Karpas-422 (cell line): ENCODE measurements at places on chromosomes 6 and 20.

- DNase-seq = peak; percentile 86
- H3K4me3 ChIP-seq = no peak overlapping the region
- H3K36me3 ChIP-seq = no peaks in the 10 kb centered on the region
- peaks cover 3% of the 10 kb centered on the region; the same call in 1 of the 2 replicates for H3K4me1 ChIP-seq
- no peak overlapping the region for H3K27ac ChIP-seq
- no peaks in the 10 kb centered on the region for H3K27me3 ChIP-seq
Observed at GRCh38 chr6:12233693-12234571, 56.2 kb upstream of the EDN1 start.

DNA sequence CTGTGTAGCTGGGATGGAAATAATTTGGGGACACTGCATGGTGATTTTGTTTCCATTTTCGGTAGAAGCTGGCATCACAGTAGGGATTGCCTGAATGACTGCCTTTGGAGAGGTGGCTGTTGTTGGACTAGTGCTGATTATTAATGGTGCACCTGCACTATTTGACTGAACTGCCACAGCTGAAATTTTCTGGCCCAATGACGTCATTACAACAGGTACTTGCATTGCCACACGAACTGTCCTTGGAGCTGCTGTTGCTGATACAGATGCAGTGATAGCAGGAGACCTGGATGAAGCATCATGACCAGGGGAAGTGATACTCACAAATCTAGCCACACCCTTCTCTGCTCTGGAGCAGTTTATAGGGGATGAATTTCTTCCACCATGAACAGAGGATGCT lies 95.6 kb upstream of the FOXC1 start:
- no peaks in the 10 kb centered on the region for H3K36me3 ChIP-seq
- H3K4me1 ChIP-seq = no peaks in the 10 kb centered on the region
- H3K27me3 ChIP-seq = no peaks in the 10 kb centered on the region
- no peak overlapping the region for H3K27ac ChIP-seq

- H3K4me3 ChIP-seq = no peak overlapping the region
- no peak overlapping the region for H3K27ac ChIP-seq
- 0 out of 2 replicates have a peak, but pooled peaks cover 3% of the 10 kb centered on the region for H3K27me3 ChIP-seq
- DNase-seq = no peak
- H3K36me3 ChIP-seq = no peaks in the 10 kb centered on the region
Observed at GRCh38 chr6:156017838-156018237, 562.2 kb upstream of the NOX3 start.

- no peaks in the 10 kb centered on the region for H3K27me3 ChIP-seq
- no peak overlapping the region for H3K27ac ChIP-seq
- no peak overlapping the region for H3K4me3 ChIP-seq
- no peaks in the 10 kb centered on the region for H3K36me3 ChIP-seq
Observed at GRCh38 chr20:62449951-62450691, 22.8 kb upstream of the RBBP8NL start.

- no peaks in the 10 kb centered on the region for H3K27me3 ChIP-seq
- H3K27ac ChIP-seq = no peak overlapping the region
- H3K4me1 ChIP-seq = peaks cover 9% of the 10 kb centered on the region
- no peaks in the 10 kb centered on the region for H3K36me3 ChIP-seq
- no peak for DNase-seq
Observed at GRCh38 chr6:44166591-44167184, 8.1 kb downstream of the CAPN11 start.

DNA sequence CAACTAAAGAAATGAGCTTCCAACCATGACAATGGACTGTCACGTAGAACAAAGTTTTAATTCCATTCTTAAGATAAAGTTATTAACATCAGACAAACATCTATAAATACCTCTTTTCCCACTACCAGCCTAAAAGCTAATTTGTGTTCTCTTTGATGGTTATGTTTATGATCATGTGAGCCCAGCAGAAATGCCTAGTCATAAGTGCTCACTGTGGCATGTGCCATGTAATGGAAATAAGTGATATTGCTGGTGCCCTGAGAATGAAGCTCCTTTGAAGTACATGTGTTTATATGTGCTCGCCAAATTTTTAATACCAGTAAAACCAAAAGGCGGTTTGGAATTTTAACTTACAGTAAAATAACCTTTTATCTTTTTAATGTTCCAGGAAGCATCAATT lies 205.8 kb downstream of the ISM1 start:
- no peaks in the 10 kb centered on the region for H3K36me3 ChIP-seq
- H3K27ac ChIP-seq = no peak overlapping the region
- no peak for DNase-seq
- H3K27me3 ChIP-seq = no peaks in the 10 kb centered on the region

DNA sequence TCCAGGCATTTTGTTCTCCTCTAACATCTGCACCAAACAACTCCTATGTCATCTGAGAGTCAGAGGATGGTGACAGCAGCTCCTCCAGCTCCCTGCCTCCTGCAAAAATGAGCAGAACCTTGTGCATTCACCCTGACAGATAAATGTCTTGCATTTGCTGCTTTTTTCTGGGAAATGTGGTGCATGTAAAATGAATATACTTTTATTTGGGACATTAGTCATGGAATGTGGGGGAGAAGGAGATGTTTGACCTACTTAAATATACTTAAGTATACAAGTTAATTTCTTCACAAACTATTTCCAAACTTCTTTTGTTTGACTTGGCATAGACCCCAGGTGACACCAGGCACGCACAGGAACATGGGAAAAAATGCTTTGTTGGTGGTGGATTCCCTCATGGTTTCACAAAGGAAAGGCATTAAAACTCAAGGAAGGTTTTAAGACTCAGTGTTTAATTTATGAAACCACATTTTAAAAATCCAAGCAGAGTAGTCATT lies 181.8 kb upstream of the MCHR2 start:
- H3K27ac ChIP-seq = no peak overlapping the region
- no peaks in the 10 kb centered on the region for H3K4me1 ChIP-seq
- H3K4me3 ChIP-seq = no peak overlapping the region
- H3K36me3 ChIP-seq = no peaks in the 10 kb centered on the region
- no peaks in the 10 kb centered on the region for H3K27me3 ChIP-seq

- no peak overlapping the region for H3K27ac ChIP-seq
- H3K36me3 ChIP-seq = no peaks in the 10 kb centered on the region
- no peaks in the 10 kb centered on the region for H3K27me3 ChIP-seq
- no peak overlapping the region for H3K4me3 ChIP-seq
- H3K4me1 ChIP-seq = peaks cover 4% of the 10 kb centered on the region; the same call in 1 of the 2 replicates
- DNase-seq = no peak
Observed at GRCh38 chr20:40955326-40955725, 73.3 kb upstream of the TOP1 start.

- no peak overlapping the region for H3K27ac ChIP-seq
- H3K4me1 ChIP-seq = peaks cover 35% of the 10 kb centered on the region
- no peak overlapping the region for H3K4me3 ChIP-seq
- H3K36me3 ChIP-seq = peaks cover 76% of the 10 kb centered on the region
- H3K27me3 ChIP-seq = no peaks in the 10 kb centered on the region
- no peak for DNase-seq
Observed at GRCh38 chr20:44056010-44056698, 130.8 kb downstream of the JPH2 start.

GRCh38 chr6:143374014-143374413 lies 76.5 kb downstream of the ADAT2 start:
- H3K27me3 ChIP-seq = no peaks in the 10 kb centered on the region
- no peaks in the 10 kb centered on the region for H3K4me1 ChIP-seq
- no peak for DNase-seq
- no peak overlapping the region for H3K4me3 ChIP-seq
- H3K27ac ChIP-seq = no peak overlapping the region
- H3K36me3 ChIP-seq = no peaks in the 10 kb centered on the region

GRCh38 chr6:47736083-47736700 lies 37.8 kb downstream of the ADGRF4 start:
- H3K4me1 ChIP-seq = peaks cover 5% of the 10 kb centered on the region; the same call in 1 of the 2 replicates
- H3K4me3 ChIP-seq = no peak overlapping the region
- no peaks in the 10 kb centered on the region for H3K36me3 ChIP-seq
- H3K27me3 ChIP-seq = no peaks in the 10 kb centered on the region
- no peak overlapping the region for H3K27ac ChIP-seq

DNA sequence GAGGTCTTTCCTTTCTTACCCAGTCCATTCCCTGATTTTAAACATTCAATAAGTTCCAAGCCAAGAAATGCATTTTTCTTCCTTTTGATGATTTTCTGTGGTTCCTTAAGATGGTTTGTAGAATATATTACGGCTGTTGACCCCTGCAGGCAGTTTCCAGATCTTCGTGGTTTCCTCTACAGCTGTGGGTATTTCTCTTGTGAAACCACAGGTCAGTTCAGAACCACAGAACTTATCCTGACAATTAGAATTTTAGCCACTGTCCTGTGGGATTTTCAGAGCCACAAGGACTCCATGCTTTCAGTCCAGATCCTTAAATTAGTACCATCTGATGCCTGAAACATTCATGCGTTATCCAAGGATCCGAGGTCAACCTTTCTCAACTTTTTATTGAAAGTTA lies 29.7 kb upstream of the EXOC2 start:
- no peaks in the 10 kb centered on the region for H3K4me1 ChIP-seq
- H3K36me3 ChIP-seq = no peaks in the 10 kb centered on the region
- DNase-seq = no peak
- no peak overlapping the region for H3K27ac ChIP-seq

GRCh38 chr6:131213501-131213990 lies 78.3 kb downstream of the AKAP7 start:
- no peaks in the 10 kb centered on the region for H3K27me3 ChIP-seq
- no peaks in the 10 kb centered on the region for H3K36me3 ChIP-seq
- DNase-seq = no peak
- H3K4me1 ChIP-seq = no peaks in the 10 kb centered on the region
- H3K27ac ChIP-seq = no peak overlapping the region

DNA sequence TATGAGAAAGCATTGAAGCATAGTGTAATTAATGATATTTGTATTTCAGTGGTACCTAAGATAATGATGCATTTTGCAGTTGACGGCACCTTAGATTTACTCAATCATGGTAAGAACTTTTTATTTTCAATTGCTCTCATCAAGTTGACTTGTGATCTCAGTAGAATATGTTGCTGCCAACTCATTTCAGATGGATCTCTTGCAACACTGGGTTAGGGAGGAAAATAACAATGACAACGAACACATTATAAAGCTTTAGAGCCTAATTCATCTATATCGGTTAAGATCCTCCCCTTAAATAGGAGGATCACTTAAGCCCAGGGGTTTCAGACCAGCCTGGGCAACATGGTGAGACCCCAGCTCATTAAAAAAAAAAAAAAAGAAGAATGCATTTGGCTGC lies 18.0 kb upstream of the TBC1D22B start:
- no peaks in the 10 kb centered on the region for H3K36me3 ChIP-seq
- no peaks in the 10 kb centered on the region for H3K27me3 ChIP-seq
- 0 out of 2 replicates have a peak, but pooled peaks cover 4% of the 10 kb centered on the region for H3K4me1 ChIP-seq
- DNase-seq = no peak
- H3K27ac ChIP-seq = no peak overlapping the region

DNA sequence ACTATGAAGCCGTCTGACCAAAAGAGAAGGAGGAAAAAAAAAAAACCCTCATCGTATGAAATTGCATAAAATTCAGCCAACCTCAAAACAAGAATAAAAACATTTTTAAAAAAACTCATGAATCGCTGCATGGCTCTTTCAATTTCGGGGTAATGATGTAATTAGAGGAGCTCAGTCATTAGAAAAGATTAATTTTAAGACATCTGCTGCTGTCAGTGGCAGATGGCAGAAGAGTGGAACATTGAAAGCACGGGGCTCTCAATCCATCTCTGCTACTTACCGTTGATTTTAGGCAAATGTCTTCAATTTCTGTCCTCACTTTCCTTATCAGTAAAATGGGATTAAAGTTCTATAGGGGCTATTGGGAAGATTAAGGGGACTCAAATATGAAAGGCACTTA lies 79.1 kb downstream of the EYA2 start:
- no peaks in the 10 kb centered on the region for H3K4me1 ChIP-seq
- DNase-seq = no peak
- H3K27me3 ChIP-seq = no peaks in the 10 kb centered on the region
- H3K4me3 ChIP-seq = no peak overlapping the region

- H3K27me3 ChIP-seq = no peaks in the 10 kb centered on the region
- H3K27ac ChIP-seq = no peak overlapping the region
- H3K4me3 ChIP-seq = no peak overlapping the region
- no peaks in the 10 kb centered on the region for H3K4me1 ChIP-seq
- DNase-seq = no peak
Observed at GRCh38 chr6:148221196-148221979, 121.2 kb upstream of the SASH1 start.

- H3K4me3 ChIP-seq = no peak overlapping the region
- DNase-seq = no peak
- H3K4me1 ChIP-seq = peaks cover 34% of the 10 kb centered on the region
- H3K27me3 ChIP-seq = no peaks in the 10 kb centered on the region
- no peak overlapping the region for H3K27ac ChIP-seq
Observed at GRCh38 chr20:17925141-17925939, 43.3 kb downstream of the SNX5 start.
